ENCODE measurements at places on chromosomes 11 and 22. TPM values are rescaled to one million over a fixed set of nuclear protein-coding genes. Genes with fewer than 3 reads are reported as not detected.

The NPAS4 gene
- not detected for total RNA-seq

The PAMR1 gene
- total RNA-seq: 40.1 TPM

The KCNQ1 gene
- not detected for total RNA-seq

The PNPLA5 gene
- total RNA-seq: not detected

The KDM4D gene
- 0.49 TPM for total RNA-seq

The DDIAS gene
- total RNA-seq: 0.73 TPM

The SCGB1D1 gene
- not detected for total RNA-seq

The CCDC87 gene
- 0.49 TPM for total RNA-seq

The PRR33 gene
- total RNA-seq: not detected

The INSC gene
- 0.81 TPM for total RNA-seq

The GPHA2 gene
- not detected for total RNA-seq

The MICAL2 gene
- 211 TPM for total RNA-seq

The APOA5 gene
- total RNA-seq: 0.12 TPM

The HEPHL1 gene
- not detected for total RNA-seq

The TLCD5 gene
- 6.5 TPM for total RNA-seq

The BIK gene
- not detected for total RNA-seq

The IRAG1 gene
- total RNA-seq: 12.7 TPM

The CASP5 gene
- total RNA-seq: not detected

The NECTIN1 gene
- 2.6 TPM for total RNA-seq

The KCNJ5 gene
- total RNA-seq: 0.12 TPM

The RFPL3 gene
- total RNA-seq: not detected

The FBXO3 gene
- total RNA-seq: 41.9 TPM

The IFTAP gene
- total RNA-seq: 13.0 TPM

The NELL1 gene
- not detected for total RNA-seq
